CD4-positive, alpha-beta T cell treated with Interleukin-6 for 4 hours (primary cell): ENCODE measurements at places on chromosomes 5 and 9.

- peak; percentile 34 for DNase-seq
These were observed 13.7 kb downstream of the SYK start for GRCh38 chr9:90815183-90815943.

DNA sequence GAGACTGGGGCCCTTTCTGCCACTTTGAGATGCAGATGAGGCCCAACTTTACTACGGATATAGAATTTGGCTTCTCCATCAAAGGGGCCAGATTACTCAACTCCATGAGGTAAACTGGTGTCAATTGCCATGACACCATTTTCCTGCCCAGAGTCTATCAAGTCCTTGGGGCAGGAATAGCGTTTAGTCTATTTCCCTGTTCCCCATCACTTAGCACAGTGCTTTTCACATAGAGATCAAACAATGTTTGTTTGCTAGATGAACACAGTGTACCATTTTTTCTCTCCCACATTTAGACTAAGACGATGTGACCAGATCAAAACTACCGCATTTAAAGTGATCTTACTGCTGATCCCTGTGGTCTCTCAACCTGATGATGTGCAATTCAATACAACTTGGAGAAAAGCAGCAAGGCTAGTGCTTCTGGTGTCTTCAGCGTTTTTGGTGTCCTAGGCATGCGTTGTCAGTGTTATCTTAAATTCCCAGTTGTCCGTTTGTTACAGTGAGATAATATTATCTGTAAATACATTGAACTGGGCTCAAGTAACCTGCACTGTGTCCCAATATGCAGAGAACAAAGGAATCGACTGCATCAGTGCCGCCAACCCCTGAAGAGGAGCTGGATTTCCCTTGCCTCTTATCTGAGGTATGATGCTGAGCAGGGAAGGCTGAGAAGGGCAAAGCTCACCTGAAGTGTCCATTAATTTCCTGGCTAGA, 446.2 kb downstream of the PLK2 start:
- DNase-seq = no peak

GRCh38 chr9:124444166-124444565, 6.1 kb upstream of the ADGRD2 start:
- no peak for DNase-seq

- no peak for DNase-seq
These were observed 33.9 kb upstream of the ABCA1 start for GRCh38 chr9:104961701-104962359.

- peak; percentile 43 for DNase-seq
These were observed 12.6 kb upstream of the FYB1 start for GRCh38 chr5:39231705-39232525.

DNA sequence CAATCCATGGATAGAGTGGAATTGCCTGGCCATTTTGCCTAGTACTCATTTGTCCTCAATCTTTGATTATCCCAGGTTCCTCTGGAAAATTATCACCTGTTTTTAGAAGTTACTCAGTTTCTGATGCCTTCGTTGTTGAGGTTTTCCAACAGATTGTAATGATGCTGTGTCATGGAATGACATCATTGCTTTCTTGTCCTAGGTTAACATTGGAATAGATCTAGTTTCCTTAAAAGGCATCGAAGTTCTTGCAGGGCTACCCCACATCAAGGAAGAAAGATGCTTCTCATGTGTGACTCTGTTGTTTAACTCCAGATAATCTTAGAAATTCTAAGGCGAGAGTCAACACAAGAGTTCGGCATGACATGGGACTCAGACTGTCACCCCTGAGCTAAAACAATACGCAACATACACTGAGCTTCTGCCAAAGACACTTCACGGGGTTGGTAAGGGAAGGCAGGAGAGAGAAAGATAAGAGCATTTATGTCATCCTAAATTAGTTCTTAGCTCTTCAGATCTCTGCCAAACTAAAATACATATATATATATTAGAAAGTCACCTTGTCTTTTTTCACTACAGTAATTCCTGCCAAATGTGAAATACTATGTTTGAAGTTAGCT, 293.2 kb upstream of the WWC1 start:
- DNase-seq = no peak

- DNase-seq = no peak
These were observed 2.2 kb upstream of the GARIN3 start for GRCh38 chr5:157168286-157168685.

- peak; percentile 60 for DNase-seq
These were observed 1111.8 kb downstream of the TAF11L14 start for GRCh38 chr5:18745988-18746615.

- no peak for DNase-seq
These were observed 521.7 kb upstream of the CLINT1 start for GRCh38 chr5:158380661-158381060.

DNA sequence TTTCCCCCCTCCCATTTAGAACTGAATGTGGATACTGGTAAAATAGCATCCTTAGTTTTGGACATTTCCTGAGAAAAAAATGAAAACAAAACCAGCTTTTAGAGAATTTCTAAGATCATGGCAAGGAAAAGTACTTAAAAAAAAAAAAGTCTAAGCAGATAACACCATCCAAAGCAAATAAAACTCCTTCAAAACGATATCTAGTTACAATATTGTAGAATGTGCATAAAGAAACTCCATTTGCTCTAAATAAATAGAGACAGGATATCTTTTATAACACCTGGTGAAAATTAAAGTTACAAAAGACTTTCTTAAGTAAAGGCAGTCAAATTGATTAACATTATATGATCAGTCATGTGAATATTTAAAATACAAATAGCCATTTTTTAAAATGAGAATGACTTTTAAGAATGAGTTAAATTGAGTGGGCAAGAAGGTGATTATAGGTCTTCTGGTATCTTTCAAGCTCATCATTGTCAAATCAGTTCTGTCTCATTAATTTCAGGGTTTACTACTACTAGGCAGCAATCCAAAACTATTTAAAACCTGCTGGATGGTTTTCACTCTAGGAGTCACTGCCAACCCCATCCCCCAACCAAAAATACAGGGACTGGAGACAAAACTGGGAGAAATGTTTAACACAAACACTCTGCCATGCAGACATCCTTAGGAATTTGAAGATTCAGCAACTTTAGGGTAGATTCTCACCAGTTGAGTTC, 382.6 kb downstream of the ADGRV1 start:
- DNase-seq = no peak

GRCh38 chr9:78023003-78023741, 8.4 kb downstream of the GNAQ start:
- DNase-seq = no peak

- DNase-seq = no peak
These were observed 55.0 kb downstream of the PAPPA start for GRCh38 chr9:116208417-116209232.

- no peak for DNase-seq
These were observed 23.5 kb downstream of the GKAP1 start for GRCh38 chr9:83794051-83794450.

DNA sequence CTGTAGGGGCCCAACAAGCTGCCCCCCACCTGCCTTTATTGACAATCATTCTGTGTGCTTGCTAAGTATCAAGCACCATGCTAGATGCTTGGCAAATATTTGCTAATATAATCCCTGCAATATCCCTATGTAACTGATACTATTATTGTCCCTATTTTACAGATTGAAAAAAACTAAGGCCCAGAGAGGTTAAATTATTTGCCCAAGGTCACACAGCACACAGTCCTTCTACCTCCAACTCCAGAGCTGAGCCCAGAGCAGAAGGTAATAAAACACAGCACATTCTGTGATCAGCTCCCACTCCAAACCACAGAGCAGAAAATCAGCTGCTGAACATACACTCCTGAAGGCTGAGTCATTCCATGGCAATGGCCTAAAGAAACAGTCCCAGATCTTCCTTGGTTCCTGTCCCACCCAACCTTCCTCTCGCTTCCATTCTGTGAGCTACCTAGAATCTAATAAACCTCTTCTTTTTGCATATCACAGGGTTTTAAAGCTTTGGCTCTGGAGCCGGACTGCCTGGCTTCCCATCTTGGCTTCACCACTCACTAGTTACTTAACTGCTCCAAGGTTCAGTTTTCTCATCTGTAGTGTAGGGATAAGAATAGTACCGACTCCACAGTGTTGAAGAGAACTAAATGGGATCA, 66.7 kb upstream of the ADRA1B start:
- no peak for DNase-seq

GRCh38 chr5:137880313-137880712, 8.9 kb upstream of the PKD2L2 start:
- DNase-seq = no peak

DNA sequence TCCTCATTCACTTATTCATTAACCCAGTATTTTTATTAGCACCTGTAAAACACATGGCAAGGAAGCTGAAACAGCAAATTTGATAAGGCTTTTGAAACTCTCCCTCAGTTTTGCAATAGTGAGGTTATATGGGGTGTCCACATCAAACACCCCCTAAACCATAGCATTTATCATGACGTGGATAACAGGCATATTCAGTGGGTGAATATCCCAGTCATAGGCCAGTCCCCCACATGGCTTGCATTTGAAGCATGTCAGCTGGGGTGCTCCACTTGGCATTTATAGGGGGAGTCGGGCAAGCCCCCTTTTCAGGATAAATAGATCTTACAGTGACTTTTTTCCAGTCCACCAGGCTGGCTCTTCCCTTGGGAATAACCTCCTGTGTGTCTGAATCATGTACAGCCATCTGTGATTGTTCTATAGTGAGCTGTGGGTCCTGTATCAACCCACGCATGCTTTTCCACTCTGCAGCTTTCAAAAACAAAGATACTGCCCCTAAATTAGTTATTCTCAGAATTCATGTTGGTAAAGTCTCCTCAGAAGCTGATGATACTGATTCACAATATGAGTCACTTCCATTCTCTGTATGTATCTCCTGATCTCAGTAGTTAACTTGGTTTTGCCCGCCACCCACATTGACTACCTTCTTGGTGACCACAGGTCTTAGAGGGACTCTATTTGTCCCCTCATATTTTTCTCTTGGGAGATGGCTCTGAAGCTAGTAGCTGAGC, 84.4 kb upstream of the SPIN1 start:
- DNase-seq = no peak

DNA sequence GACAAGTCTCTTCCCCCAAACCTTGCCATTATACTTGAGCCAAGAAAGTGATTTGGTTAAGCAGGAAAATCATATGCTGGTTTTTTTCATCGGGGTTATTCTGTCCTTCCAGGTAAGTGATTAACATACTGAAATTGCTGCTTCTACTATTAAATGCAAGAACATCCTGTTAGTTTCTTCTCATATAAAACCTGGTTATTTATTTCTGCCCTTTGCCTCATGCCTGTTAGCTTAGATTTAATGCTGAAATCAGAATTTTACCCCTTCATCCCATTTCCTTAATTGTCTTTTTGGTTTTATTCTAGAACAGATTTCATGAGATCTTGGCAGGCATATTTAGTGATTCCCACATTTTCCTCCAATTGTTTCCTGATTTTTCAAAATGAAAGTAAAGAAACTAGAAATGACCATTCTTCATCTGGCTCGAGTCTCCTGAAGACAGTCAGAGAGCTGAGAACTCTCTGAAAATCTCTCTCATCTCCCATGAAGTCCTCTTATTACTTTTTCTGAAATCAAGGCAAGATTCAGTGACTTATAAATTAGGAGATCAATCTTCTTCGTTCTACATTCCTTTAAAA, 132.9 kb downstream of the NFIB start:
- DNase-seq = no peak
